ENCODE measurements at places on chromosomes 13 and 19.
A peak's percentile ranks its signal among the peaks of the same experiment; 100 is the strongest.

DNA sequence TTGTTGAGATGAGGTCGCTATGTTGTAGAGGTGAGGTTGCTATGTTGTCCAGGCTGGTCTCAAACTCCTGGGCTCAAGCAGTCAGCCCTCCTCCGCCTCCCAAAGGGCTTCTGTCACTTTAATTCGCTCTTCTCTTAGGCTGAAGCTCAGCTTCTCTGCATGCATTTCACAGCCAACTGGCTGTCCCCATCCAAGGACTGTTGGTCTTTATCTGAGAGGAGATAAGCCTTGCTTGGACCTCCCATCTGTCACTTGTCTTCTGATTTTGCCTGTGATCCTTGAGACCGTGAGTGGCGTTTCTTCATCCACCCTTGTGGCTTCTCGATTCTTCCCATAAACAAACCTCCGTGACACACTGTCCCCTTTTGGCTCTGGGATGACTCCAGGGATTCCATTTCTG is 24.4 kb downstream of the CERS1 start:
- H3K27ac ChIP-seq, result no peak overlapping the region
- H3K27me3 ChIP-seq, result no peaks in the 10 kb centered on the region
- H3K36me3 ChIP-seq, result peaks cover 37% of the 10 kb centered on the region
- DNase-seq, result peak; percentile 63
- peaks cover 3% of the 10 kb centered on the region for H3K4me1 ChIP-seq
- no peak overlapping the region for H3K4me3 ChIP-seq

DNA sequence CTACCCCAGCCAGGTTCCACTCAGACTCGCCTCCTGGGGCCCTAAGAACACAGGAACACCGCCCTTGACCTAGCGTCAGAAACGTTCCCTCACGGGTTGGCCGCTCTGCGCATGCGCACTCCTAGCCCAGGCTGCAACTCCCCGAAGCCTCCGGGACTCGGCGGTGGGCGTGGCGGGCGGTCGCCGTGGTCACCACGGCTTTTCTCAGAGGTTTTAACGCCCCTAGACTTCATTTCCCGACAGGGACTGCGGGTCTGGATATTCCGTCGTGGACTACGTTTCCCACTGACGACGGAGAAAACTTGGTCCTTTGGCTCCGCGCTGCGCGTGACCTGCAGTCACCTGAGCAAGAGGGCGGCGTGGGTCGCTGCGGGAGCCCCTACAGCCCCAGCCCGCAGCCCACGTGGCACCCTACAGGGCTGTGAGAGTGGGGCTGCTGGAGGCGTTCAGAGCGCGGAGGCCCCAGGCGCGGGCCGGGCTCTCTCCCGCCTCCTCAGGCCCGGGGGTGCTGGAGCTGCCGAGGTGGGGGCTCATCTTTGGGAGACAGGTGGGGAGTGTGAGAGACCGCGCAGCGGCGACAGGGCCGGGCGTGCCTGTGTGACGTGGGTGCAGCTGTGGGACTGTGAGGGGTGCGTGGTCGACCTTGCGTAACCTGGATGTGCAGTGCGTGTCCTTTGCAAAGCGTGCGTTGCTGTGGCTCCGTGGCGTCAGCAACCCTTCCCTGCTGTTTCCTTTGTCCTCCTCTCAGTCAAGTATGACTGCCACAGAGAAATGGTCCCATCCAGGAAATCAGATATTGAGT is 38.0 kb upstream of the ZNF573 start:
- no peak overlapping the region for H3K27ac ChIP-seq
- H3K36me3 ChIP-seq, result no peaks in the 10 kb centered on the region
- peak; percentile 95 for DNase-seq

- peaks cover 43% of the 10 kb centered on the region for H3K36me3 ChIP-seq
- no peak for DNase-seq
- no peaks in the 10 kb centered on the region for H3K4me1 ChIP-seq
- no peak overlapping the region for H3K27ac ChIP-seq
- no peaks in the 10 kb centered on the region for H3K27me3 ChIP-seq
Measured at GRCh38 chr13:100619940-100620339, 31.4 kb upstream of the GGACT start.

GRCh38 chr13:27383104-27383921 is 41.1 kb upstream of the GTF3A start:
- H3K36me3 ChIP-seq, result no peaks in the 10 kb centered on the region
- peak; percentile 68 for DNase-seq
- no peak overlapping the region for H3K27ac ChIP-seq
- no peaks in the 10 kb centered on the region for H3K27me3 ChIP-seq

DNA sequence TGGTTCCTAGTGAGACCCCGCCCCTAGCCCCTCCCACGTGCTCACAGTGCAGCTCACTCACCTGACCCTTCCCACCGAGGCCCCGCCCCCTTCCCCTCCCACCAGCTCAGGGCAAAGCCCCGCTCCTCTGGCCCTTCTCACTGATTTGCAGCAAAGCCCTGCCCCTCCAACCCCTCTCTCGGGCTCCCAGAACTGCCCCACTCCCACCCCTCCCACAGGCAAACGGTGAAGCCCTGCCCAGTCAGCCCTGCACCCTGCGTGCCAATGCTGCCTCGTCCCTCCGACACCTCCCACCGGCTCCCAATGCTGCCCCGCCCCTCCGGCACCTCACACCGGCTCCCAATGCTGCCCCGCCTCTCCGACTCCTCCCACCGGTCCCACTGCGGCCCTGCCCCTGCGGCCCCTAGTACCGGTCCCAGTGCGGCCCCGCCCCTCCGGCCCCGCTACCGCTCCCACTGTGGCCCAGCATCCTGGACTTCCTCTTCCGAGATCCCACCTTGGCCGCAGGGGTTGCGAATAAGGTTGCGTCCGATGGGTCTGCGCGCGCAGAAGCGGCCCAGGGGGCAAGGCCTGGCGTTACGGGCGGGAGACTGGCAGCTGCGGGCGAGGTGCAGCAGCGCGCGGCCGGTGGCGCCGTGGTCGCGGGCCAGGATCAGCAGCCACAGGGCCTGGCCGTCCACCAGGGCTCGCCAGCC is 834 bp downstream of the FBXO27 start:
- no peaks in the 10 kb centered on the region for H3K27me3 ChIP-seq
- H3K4me3 ChIP-seq, result peak overlapping the region; percentile 76
- peak; percentile 100 for DNase-seq
- H3K36me3 ChIP-seq, result peaks cover 10% of the 10 kb centered on the region

DNA sequence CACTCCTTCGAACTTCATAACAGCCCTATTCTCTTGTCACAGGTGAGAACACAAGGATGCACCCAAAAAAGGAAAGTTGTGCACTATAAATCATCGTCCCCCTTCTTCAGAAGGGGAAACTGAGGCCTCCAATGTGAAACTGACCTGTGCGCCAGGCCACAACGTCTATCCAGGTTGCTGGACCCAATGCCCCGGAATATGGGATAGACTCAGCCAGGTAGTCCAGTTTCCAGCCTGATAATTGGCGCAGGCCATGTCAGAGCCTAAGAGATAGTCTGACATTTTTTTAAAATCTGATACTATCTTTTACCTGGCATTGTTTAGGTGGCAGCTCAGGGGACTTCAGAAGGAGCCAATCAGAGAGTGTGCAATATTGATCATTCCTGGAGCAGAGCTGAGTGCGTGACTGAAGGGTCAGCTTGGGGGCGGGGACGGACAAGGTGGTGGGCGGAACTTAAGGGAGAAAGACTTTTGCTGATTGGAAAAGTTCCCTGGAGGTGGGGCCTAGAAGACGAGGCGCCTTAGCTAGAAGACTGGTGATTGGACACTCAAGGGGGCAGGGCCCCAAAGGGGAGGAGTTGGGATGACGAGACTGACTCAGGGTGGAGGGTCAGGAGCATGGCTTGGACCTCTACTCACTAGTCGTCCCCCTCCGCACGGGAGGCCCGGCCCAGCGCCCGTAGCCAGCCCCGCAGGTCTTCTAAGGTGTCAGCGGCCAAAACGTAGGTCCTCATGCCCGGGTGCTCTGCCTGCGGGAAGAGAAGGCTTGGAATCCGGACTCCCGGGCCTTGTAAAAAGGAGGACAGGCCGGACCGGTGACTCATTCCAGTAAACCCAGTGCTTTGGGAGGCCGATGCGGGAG is 8.5 kb downstream of the PLEKHA4 start:
- peak; percentile 84 for DNase-seq
- peaks cover 7% of the 10 kb centered on the region for H3K4me1 ChIP-seq
- no peaks in the 10 kb centered on the region for H3K27me3 ChIP-seq
- H3K4me3 ChIP-seq, result no peak overlapping the region

GRCh38 chr19:7515110-7515644 is 726 bp upstream of the ZNF358 start:
- H3K36me3 ChIP-seq, result no peaks in the 10 kb centered on the region
- no peak for DNase-seq
- H3K27me3 ChIP-seq, result peaks cover 14% of the 10 kb centered on the region
- peak overlapping the region; percentile 94 for H3K27ac ChIP-seq
- H3K4me1 ChIP-seq, result no peaks in the 10 kb centered on the region
- H3K4me3 ChIP-seq, result peak overlapping the region; percentile 66

DNA sequence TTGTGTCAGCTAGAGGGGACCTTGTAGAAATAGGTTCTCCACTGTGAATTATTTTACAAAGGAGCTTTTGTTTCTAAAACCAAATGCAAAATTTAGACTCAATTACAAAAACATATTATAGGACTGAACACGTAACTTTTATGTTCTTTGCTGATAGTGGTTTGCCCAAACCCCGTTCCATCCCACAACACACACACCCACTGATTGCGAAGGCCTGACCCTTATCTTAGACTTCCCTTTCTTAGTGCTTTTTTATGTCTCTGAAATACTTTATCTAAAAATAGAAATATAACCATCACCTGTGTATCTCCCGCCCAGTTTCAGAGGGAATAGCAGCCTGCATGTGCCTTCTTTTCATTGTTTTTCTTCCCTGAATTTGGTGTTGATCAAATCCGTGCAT is 13.0 kb downstream of the CCNA1 start:
- H3K36me3 ChIP-seq, result no peaks in the 10 kb centered on the region
- DNase-seq, result no peak
- H3K27me3 ChIP-seq, result no peaks in the 10 kb centered on the region
- no peak overlapping the region for H3K27ac ChIP-seq
- H3K4me3 ChIP-seq, result no peak overlapping the region

DNA sequence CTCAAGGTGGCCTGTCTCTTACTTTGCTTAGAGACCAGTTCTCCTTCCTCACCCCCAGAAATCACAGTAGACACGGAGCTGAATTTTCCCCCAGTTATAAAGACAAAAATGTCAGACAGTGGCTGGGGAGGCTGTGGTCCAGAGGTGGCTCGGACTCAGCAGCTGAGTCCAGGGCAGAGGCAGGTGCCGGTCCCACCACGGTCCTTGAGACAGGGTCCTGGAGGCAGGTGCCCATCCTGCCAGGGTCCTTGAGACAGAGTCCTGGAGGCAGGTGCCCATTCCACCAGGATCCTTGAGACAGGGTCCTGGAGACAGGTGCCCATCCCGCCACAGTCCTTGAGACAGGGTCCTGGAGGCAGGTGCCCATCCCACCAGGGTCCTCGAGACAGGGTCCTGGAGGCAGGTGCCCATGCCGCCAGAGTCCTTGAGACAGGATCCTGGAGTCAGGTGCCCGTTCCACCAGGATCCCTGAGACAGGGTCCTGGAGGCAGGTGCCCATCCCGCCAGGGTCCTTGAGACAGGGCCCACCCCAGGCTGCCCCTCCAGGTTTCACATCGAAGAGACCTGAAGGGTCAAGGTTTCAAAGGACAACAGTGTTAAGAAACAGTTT is 23.1 kb downstream of the PEPD start:
- no peaks in the 10 kb centered on the region for H3K4me1 ChIP-seq
- no peak overlapping the region for H3K27ac ChIP-seq
- H3K4me3 ChIP-seq, result no peak overlapping the region

DNA sequence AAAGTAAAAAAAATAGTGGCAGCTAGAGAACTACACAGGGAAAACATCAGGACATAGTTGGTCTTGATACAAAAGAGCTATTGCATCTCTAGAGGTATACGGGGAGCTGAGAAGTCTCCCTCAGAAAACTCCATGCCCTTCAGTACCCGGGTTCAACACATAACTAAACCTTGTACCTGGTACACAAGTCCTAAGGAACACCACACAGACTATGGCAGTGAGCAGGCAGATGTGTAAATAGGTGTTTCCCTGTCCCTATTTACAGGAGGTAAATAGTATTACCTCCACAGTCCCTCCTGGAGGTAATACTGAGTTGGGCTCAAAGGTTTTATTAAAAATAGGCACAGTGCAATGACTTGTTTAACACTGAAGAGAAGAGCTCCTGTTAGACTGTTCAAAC is 5.9 kb downstream of the FGF14 start:
- H3K27ac ChIP-seq, result no peak overlapping the region
- peaks cover 21% of the 10 kb centered on the region for H3K27me3 ChIP-seq
- DNase-seq, result no peak
- H3K4me3 ChIP-seq, result no peak overlapping the region
- H3K36me3 ChIP-seq, result no peaks in the 10 kb centered on the region

- DNase-seq, result no peak
- no peak overlapping the region for H3K4me3 ChIP-seq
- H3K27ac ChIP-seq, result no peak overlapping the region
- H3K27me3 ChIP-seq, result no peaks in the 10 kb centered on the region
Measured at GRCh38 chr13:42732073-42732472, 49.3 kb upstream of the FAM216B start.

GRCh38 chr13:74040200-74040599 is 94.0 kb downstream of the KLF12 start:
- DNase-seq, result peak; percentile 95
- no peak overlapping the region for H3K4me3 ChIP-seq
- no peak overlapping the region for H3K27ac ChIP-seq
- no peaks in the 10 kb centered on the region for H3K27me3 ChIP-seq

GRCh38 chr19:44689290-44690130 is 9.4 kb upstream of the CEACAM16 start:
- H3K27ac ChIP-seq, result no peak overlapping the region
- H3K36me3 ChIP-seq, result no peaks in the 10 kb centered on the region
- DNase-seq, result peak; percentile 96
- no peaks in the 10 kb centered on the region for H3K4me1 ChIP-seq
- H3K4me3 ChIP-seq, result no peak overlapping the region

- no peaks in the 10 kb centered on the region for H3K27me3 ChIP-seq
- H3K4me1 ChIP-seq, result no peaks in the 10 kb centered on the region
- H3K36me3 ChIP-seq, result no peaks in the 10 kb centered on the region
- DNase-seq, result peak; percentile 77
- H3K27ac ChIP-seq, result no peak within 1 kb of the TSS
Measured at GRCh38 chr19:4518345-4519171, at the start of gene PLIN4. TSS of gene PLIN4 (minus strand) at chr19:4518486. CDS start at chr19:4518272, 214 bp downstream.

DNA sequence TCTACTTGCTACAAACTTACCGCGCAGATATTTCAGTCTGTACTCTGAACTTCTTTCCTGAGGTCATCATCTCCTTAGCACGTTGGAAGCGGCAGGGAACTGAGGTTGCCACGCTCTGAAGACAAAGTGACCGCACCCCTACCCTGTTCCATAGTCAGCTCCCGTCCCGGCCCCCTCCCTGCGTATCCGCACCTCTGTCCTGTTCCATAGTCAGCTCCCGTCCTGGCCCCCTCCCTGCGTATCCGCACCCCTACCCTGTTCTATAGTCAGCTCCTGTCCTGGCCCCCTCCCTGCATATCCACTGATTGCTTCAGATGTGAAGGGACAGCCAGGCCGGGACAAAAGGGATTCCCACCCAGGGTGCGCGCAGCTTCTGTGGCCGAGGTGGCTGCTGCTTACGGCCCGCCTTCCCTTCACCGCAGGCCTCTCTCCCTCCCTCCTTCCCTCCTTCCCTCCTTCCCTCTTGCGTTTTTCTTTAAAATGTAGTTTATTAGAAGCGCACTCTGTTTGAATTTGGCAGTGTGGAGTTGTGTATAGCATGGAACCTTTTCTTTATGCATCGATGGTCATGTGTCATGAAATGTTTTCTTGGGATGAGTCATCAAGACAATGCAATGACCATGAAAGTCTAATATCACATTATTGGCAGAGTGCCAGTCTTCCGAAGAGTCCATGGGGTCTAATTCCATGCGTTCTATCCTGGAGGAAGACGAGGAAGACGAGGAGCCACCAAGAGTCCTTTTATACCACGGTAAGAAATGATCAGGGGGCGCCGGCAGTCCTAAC is 21.9 kb upstream of the NDUFS7 start:
- peak overlapping the region; percentile 78 for H3K27ac ChIP-seq
- no peaks in the 10 kb centered on the region for H3K27me3 ChIP-seq
- H3K36me3 ChIP-seq, result peaks cover 91% of the 10 kb centered on the region
- no peaks in the 10 kb centered on the region for H3K4me1 ChIP-seq
- H3K4me3 ChIP-seq, result no peak overlapping the region

Measured in endodermal cell (in vitro differentiated cells).